ENCODE measurements at places on chromosomes 6 and 20. TPM values are rescaled to one million over a fixed set of nuclear protein-coding genes. Genes with fewer than 3 reads are reported as not detected.

The SOBP gene
- polyA plus RNA-seq: 14.4 TPM

The NR2E1 gene
- not detected for polyA plus RNA-seq

The LHFPL5 gene
- not detected for polyA plus RNA-seq

The CALHM4 gene
- not detected for polyA plus RNA-seq

The PRSS16 gene
- polyA plus RNA-seq: 0.20 TPM

The C4B gene
- polyA plus RNA-seq: 7.2 TPM

The MYLK2 gene
- polyA plus RNA-seq: 55.0 TPM

- peak; percentile 99 for DNase-seq
Observed at GRCh38 chr20:10434467-10434831, 427 bp upstream of the MKKS start.

GRCh38 chr20:20887593-20888265 is 175.3 kb upstream of the RALGAPA2 start:
- no peak for DNase-seq

DNA sequence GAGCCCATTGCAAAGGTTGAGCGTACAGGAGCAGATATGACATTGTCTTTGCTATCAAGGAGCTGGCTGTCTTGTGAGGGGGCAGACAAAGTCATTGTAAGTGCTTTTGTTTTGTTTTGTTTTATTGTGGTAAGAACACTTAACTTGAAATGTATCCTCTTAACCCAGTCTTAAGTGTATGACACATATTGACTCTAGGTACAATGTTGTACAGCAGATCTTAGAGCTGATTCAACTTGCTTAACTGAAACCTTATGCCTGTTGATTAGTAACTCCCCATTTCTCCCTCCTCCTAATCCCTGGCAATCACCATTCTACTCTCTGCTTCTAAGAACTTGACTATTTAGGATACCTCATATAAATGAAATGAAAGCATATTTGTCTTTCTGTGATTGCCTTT is 429.0 kb downstream of the BMP2 start:
- DNase-seq: no peak

- no peak for DNase-seq
Observed at GRCh38 chr6:35105078-35105477, 36.1 kb downstream of the TCP11 start.

DNA sequence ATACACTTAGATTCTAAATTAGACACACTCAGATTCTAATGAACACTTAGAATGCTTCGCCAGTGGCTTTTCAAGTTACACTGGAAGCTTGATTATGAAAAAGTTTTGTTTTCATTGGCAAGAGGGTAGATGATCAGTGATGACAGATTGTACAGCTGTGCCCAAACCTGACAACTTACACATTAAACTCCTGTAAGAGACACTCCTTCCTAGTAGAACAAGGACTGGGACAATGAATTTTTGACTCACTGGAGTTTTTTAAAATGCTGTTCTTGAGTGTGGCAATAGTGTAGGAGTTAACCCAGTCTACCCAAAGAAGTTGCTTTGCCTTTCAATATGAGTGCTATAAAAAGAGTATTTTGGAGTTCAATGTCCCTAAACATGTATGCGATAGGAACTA is 140.8 kb downstream of the SLC16A10 start:
- DNase-seq: no peak

GRCh38 chr6:164078532-164079274 is 664.2 kb downstream of the QKI start:
- no peak for DNase-seq

- no peak for DNase-seq
Observed at GRCh38 chr6:22353101-22353500, 56.3 kb upstream of the PRL start.

DNA sequence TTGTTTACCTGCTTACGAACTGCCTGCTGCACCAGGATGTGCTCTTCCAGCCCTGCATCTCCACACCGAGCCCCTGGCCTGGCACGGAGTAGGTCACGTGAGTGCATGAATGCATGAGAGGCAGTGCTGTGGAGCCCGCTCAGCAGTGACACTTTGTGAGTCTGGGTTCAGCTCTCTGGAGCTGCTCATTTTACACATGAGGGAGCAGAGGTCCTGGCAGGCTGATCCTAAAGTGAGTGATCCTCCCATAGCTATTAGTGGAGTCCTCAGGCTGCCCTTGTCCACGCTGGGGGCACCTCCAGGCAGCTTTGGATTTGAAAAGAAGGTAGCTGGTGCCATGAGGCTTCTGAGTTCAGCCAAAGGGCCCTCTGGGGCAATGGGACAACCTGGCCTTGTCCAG is 64.2 kb downstream of the EDN3 start:
- DNase-seq: no peak

GRCh38 chr6:108684771-108685329 is 124.1 kb downstream of the FOXO3 start:
- no peak for DNase-seq

DNA sequence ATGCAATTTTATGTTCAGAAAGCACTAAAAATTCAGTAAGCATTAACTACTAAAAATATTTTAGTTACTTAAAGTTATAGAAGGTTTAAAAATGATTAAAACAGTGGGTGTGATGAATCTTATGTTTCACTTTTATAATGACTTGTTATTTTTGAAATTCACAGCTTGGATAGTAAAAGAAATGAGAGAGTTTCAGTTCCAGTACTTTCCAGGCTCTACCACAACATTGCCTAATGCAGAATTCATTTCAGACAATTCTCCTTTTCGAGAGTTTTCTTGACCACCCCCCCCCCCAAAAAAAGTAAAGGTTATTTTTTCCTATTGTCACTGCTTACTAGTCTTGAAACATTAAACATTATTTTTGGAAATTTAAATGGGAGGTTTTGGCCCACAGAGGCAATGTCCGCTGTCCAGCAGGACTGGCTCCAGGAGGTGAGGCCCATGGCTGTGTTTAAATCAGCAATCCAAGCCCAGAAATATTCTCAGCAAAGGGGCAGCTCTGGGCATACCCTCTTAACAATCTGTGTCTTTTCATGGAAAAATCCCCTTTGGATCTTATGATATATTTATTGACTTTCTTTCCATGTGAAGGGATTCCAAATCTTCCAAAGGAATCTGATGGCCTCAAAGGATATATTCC is 519.9 kb downstream of the MAFB start:
- DNase-seq: no peak

DNA sequence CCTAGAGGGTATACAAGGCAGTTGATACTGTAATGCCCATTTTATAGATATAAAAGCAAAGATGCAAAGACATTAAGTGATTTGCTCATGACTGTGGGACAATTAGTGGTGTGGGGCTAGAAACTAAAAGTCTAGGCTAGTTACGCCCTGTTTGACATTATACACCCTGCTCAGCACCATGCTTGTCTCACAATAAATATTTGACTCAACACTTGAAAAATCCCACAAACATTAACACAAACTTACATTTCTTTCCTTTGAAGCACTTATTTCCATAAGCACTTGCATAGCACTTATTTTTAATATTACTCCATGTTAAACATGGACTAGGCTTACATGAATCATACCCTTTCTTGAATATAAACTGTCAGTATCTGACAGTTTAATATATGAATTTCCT is 36.5 kb upstream of the SNRPB2 start:
- no peak for DNase-seq

GRCh38 chr6:148831064-148831463 is 84.2 kb downstream of the UST start:
- no peak for DNase-seq

GRCh38 chr6:9848094-9848493 is 566.8 kb downstream of the TFAP2A start:
- no peak for DNase-seq

GRCh38 chr20:50413088-50413500 is 97.1 kb upstream of the PTPN1 start:
- no peak for DNase-seq

DNA sequence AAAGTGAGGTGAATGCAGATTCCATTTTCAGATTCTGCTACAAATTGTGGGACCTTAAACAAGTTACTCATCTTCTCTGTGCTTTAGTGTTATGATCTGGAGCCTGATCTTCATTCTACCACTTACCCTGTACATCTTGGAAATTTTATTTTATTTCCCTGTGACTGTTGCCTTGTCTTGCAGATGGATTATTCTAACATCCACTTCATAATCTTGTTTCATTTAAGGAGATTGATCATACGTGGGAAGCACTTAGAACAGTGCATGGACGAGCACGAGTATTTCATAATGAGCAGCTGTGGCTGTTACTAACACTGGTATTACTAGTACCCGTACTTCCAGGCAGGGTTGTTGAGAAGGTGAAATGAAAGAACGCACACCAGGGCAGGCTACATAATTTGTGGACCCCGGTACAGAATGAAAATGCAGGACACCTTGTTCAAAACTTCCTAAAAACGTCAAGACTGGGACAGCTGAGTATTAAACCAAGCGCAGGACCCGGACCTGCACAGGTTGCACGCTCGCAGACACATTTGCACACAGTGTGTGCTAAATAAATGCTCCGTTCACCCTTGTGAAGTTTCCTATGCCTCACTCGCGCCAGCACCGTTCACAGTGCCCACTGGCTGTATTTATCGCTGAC is 535 bp upstream of the CCDC170 start:
- no peak for DNase-seq

DNA sequence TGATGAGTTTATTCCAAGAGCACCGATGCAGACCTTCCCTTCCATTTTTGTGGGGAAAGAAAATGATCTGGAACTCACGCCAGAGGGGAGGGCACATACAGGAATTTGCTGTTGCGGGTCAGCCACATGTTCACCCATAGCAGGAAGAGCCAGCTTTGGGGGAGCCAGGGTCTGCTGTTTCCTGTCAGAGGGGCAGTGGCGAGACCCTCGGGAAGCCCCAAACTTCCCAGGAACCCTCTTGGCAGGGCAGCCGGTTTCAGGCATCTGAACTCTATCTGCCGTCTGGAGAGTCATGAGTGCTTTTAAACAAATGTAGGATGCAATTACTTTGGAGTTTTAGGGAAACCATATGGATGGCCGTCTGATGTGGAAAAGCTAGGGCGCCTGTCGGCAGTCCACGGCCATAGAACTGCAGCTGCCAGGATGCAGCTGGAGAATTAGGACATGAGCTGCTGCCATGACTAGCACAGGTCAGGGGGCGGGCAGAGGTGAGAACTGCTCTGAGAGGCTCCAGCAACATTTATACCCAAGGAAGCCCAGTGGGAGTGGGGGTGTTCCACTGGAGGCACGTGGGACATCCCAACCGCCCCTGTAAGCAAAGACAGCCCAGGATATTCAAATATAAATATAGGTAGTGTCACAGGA is 14.8 kb upstream of the SERPINB9 start:
- DNase-seq: no peak

DNA sequence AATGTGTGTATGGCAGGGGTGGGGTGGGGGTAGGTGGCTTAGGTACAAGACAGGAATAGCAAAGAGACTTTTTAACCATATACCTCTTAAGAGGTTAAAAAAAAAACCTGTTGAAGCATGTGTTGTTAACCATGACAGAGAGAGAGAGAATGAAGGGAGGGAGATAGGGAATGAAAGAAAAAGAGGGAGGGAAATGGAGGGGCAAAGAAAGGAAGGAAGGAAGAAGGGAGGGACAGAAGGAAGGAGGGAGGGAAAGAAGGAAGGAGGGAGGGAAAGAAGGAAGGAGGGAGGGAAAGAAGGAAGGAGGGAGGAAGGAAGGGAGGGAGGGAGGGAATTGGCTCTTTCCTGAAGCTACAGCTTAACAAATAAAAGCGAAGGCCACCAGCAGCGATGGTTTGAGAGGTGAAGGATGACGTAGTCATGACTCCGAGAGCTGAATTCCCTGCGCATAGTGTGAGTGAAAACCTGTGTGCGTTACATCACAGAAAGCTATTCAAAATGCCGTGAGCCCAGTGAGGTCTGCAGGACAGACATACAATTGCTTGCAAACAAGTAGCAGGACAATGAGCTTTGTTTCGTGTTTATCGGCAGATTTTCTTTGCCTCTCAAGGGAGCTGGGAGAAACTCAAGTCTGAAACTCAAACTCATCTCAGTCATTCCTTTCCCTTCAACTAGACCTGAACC is 88.6 kb upstream of the NEDD9 start:
- no peak for DNase-seq
